ENCODE measurements at places on chromosomes 1 and 21. TPM values are rescaled to one million over a fixed set of nuclear protein-coding genes. Genes with fewer than 3 reads are reported as not detected.
A peak's percentile ranks its signal among the peaks of the same experiment; 100 is the strongest.

GRCh38 chr1:193143285-193143684 is 21.5 kb downstream of the CDC73 start:
- H3K4me3 ChIP-seq, result no peak overlapping the region
- H3K4me1 ChIP-seq, result peaks cover 13% of the 10 kb centered on the region
- peaks cover 27% of the 10 kb centered on the region for H3K36me3 ChIP-seq
- no peaks in the 10 kb centered on the region for H3K27me3 ChIP-seq
- no peak overlapping the region for H3K27ac ChIP-seq

- no peaks in the 10 kb centered on the region for H3K27me3 ChIP-seq
- H3K4me3 ChIP-seq, result no peak overlapping the region
- DNase-seq, result no peak
- peaks cover 48% of the 10 kb centered on the region for H3K4me1 ChIP-seq
Observed at GRCh38 chr1:201309416-201309815, 26.1 kb downstream of the PKP1 start.

DNA sequence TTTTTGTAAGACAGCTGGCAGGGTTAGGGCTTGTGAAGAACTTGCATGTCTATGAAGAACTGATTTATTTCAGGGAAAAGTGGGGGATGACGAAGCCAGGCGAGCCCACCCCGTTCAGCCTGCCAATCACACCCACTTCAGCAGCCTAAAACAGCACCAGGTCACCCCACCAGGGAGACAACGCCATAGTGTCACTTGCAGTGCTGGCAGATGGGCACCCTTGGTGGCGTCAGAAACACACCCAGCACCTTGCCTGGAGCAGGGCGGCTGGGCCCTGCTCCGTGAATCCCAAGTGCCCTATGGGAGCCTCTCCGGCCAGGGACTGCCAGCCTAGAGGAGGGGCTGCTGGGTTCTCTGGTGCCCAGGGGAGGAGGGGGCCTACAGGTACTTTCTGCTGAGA is 5.0 kb upstream of the NADK start:
- H3K27me3 ChIP-seq, result no peaks in the 10 kb centered on the region
- H3K4me3 ChIP-seq, result no peak overlapping the region
- DNase-seq, result no peak
- H3K36me3 ChIP-seq, result peaks cover 20% of the 10 kb centered on the region
- peak overlapping the region; percentile 28 for H3K27ac ChIP-seq

- H3K4me1 ChIP-seq, result peaks cover 6% of the 10 kb centered on the region
- no peaks in the 10 kb centered on the region for H3K36me3 ChIP-seq
- DNase-seq, result no peak
- no peaks in the 10 kb centered on the region for H3K27me3 ChIP-seq
- H3K4me3 ChIP-seq, result no peak overlapping the region
- H3K27ac ChIP-seq, result no peak overlapping the region
Observed at GRCh38 chr1:232130815-232131480, 499.0 kb downstream of the SIPA1L2 start.

DNA sequence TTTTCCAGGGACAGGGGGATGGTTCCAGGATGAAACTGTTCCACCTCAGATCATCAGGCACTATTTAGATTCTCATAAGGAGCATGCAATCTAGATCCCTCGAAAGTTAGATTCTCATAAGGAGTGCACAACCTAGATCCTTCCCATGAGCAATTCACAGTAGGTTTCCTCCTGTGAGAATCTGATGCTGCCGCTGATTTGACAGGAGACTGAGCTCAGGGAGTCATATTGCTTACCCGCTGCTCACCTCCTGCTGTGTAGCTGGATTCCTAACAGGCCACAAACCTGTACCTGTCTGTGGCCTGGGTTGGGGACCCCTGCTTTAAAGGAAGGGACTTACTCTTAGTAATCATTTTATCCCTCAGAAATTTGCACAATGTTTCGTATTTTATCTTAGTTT is 9.3 kb downstream of the CTH start:
- no peaks in the 10 kb centered on the region for H3K27me3 ChIP-seq
- no peak for DNase-seq
- no peaks in the 10 kb centered on the region for H3K4me1 ChIP-seq
- peaks cover 6% of the 10 kb centered on the region for H3K36me3 ChIP-seq
- H3K4me3 ChIP-seq, result no peak overlapping the region

The PRRX1 gene
- total RNA-seq, result 224 TPM

The PLPPR4 gene
- total RNA-seq, result 0.77 TPM

The PPIAL4G gene
- total RNA-seq, result not detected

The PLEKHN1 gene
- 0.38 TPM for total RNA-seq

All from chondrocyte (in vitro differentiated cells).